ENCODE measurements at places on chromosomes 12 and 14.

DNA sequence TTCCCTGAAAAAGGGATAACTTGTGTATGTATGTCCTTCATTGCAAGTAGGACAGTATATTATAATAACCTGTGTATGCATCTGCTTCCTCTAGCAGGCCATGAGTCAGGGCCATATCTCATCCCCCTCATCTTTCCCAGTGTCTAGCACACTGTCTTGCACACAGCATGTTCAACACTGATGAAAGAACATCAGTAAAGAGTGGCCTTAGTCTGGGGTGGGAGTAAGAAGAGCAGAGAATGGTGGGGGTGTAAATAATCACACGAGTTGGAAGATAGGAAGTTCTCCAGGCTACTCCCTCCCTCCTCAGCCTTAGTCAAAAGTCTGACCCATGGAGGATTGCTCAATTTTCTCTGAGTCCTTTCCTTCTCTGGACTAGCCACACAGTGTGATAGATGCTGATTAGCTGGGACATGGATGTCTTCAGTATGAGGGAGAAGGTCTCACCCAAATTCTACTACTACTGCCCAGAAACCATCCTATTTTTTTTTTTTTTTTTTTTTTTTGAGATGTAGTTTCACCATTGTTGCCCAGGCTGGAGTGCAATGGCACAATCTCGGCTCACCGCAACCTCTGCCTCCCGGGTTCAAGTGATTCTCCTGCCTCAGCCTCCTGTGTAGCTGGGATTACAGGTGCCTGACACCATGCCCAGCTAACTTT is 14.6 kb upstream of the SP1 start:
- no peak for DNase-seq

- no peak for DNase-seq
Observed at GRCh38 chr12:108665608-108666202, 32.0 kb upstream of the SELPLG start.

DNA sequence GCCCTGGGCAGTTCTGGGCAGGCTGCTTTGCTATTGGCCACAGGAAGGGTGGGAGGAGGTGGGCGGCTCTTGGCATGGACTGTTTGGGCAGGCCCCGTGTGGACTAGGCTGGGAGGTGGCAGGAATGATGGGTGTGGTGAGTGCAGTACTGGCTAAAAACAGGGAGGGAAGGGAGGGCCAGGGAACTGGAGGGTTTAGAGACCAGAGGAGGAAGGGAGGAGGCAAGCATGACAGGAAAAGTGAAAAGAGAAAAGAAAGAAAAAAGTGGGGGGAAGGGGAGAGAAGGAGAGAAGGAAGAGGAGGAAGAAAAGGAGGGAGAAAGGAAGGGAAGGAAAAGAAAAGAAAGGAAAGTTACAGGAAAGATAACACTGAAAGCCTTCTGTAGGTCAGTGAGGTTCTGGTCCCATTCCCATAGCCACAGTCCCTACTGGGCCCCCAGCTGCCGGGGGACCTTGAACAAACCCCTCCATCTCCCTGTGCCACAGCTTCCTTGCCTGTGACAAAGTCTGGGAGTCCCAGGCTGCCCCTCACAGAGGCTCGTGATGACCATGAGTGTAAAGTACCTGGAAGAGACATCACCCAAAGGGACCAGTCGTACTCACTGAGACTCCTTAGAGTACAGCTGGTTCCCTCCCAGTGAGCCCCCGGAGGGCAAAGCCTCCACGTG is 1.1 kb upstream of the C14orf132 start:
- DNase-seq: no peak

- no peak for DNase-seq
Observed at GRCh38 chr12:4603421-4603820, 41.4 kb downstream of the DYRK4 start.

Measured in stimulated activated CD8-positive, alpha-beta memory T cell treated with anti-CD3 and anti-CD28 coated beads, Interleukin-15, amount 100 ng/mL, for 48 hours (primary cell).